ENCODE measurements at places on chromosomes 5 and 9. TPM values are rescaled to one million over a fixed set of nuclear protein-coding genes. Genes with fewer than 3 reads are reported as not detected.

DNA sequence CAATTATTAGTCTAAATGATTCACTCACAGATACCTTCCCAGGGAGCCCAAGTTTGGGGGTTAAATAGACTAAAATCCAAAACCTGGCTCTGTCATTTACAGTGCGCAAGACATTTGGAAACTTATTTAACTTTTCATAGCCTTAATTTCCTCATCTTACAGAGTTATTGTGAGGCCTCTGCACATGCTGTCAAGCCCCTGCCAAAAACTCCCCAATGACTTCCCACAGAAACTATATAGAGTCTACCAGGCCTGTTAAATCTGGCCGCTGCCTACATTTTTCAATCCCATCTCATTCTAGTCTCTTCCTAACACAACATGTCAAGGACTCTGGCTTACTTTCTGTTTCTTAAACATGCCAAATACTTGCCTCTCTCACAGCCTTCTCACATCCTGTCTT is 412.5 kb downstream of the ELAVL2 start:
- DNase-seq = no peak

GRCh38 chr9:79224672-79225433 is 346.9 kb upstream of the TLE4 start:
- no peak for DNase-seq

GRCh38 chr5:164748861-164749260 is 1243.4 kb downstream of the MAT2B start:
- DNase-seq = no peak

GRCh38 chr9:120267929-120268328 is 312.0 kb downstream of the CDK5RAP2 start:
- DNase-seq = peak; percentile 19

DNA sequence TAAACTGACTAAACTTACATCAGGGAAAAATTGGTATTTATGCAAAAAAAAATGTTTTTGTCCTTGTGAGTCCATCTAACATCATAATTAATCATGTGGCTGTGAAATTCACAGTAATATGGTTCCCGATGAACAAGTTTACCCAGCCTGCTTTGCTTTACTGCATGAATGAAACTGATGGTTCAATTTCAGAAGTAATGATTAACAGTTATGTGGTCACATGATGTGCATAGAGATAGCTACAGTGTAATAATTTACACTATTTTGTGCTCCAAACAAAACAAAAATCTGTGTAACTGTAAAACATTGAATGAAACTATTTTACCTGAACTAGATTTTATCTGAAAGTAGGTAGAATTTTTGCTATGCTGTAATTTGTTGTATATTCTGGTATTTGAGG is 16.6 kb upstream of the SRP19 start:
- DNase-seq = no peak

DNA sequence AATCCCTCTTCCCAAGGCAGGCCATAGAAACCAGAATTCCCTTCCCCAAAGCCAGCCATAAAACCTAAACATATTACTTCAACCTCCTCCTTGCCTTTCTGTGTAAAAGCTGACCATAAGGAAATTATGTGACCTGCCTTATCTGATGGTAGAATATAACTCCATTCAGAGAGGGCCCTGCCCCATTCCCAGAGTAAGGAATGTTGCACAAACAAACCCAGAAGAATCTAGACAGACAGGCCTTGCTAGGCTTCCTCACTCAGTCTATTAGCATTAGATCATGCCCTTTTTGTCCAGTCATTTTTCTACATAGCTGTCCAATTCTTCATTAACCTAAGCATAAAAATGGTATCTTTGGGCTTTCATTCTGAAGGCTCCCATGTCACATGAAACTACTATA is 17.8 kb upstream of the IFNB1 start:
- no peak for DNase-seq

DNA sequence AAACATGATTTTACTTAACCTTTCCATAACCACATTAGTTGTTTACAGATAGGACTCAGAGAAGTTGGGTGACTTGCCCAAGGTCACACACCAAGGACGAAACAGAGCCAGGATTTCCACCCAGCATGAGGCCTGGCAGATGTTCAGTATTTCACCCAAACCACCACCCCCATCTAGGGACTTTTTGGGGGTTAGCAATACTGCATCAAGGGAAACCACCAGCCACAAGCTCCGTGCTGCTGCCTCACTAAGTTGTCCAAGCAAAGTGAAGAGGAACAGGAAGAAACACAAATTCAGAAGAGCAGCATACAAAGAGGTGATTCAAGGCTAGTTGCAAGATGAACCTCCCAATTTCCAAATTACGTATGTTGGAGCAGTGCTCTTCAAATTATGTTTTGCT is 219.6 kb upstream of the RORB start:
- no peak for DNase-seq

DNA sequence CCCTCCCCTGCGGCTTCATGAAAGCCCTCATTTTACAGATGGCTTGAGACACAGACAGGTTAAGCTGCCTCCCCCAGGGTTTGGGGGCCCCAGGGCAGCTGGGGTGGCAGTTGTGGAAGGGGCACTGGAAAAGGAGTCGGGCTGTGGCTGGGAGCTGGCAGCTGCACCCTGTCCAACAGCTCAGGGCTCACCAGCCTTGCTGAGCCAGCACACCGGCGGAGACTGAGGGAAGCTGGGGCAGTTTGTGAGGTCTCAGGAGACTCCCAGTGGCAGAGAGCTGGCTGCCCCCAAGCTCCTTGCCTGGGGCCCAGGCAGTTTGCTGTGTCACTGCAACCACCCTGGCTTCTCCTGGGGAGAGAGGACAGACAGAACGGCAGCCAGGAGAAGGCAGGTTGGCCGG is 34.8 kb upstream of the RAPGEF1 start:
- DNase-seq = no peak

The PDCD1LG2 gene
- total RNA-seq = 12.4 TPM
